Left colon (tissue), 2 donors: ENCODE measurements at places on chromosomes 16 and 17. TPM values are rescaled to one million over a fixed set of nuclear protein-coding genes. Genes with fewer than 3 reads are reported as not detected.

Gene EPOP
- 0.22 TPM for total RNA-seq

Gene PIK3R5
- 3.2 TPM for total RNA-seq

Gene THOC6
- total RNA-seq: 19.3 TPM

Gene CNTNAP4
- not detected for total RNA-seq

Gene KRT32
- total RNA-seq: not detected

Gene ADAD2
- not detected for total RNA-seq

Gene KRTAP9-8
- total RNA-seq: not detected

Gene FA2H
- 48.5 TPM for total RNA-seq
